Cerebellar nuclear complex (tissue), 1 donor: ENCODE measurements at places on chromosomes 16 and 17.

- no peak for DNase-seq
Observed at GRCh38 chr17:18226284-18226945, 980 bp downstream of the LLGL1 start.

DNA sequence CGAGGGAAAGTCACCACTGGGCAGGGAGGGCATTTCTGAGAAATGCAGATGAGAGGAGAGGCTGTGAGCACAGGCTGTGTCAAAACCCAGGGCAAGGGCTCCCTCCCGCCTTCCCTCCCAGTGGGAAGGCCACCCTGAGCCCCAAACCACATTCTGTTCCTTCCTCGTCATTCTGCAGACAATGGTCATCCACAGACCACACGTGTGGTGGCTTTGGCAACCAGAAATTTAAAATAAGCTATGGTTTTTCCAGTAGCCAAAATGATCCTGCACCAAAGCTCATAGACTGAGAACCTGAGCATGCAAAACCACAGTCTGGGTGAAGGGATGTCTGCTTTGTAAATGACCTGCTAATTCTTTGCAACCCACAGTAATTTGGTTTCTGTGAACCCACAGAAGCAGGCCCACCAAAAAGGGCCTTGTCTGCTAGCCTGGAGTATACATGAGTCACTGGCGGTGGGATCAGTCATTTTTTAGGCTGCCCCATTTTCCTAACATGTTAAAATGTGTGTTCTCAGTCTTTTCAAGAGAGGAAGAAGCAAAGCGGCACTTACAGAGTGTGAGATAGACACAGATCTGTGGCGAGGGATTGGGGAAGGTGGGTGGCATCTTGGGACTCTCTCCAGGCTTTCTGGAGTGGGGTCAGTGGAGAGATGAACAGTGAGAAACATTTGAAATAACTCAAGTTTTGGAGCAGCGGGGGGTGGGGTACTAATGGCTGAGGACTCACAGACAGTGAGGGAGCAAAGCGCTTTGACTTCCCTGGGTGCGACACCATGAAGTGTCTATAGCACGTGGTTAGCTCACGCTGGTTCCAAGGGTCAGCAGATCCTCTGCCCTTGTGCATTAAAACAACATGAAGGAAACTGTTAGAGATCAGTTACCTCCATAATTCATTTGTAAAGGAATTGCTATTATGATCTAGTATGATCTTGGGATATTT lies 20.5 kb downstream of the GRB7 start:
- no peak for DNase-seq

GRCh38 chr16:57118461-57119084 lies 26.2 kb downstream of the CPNE2 start:
- no peak for DNase-seq

GRCh38 chr17:68611353-68612208 lies 10.4 kb upstream of the FAM20A start:
- no peak for DNase-seq

DNA sequence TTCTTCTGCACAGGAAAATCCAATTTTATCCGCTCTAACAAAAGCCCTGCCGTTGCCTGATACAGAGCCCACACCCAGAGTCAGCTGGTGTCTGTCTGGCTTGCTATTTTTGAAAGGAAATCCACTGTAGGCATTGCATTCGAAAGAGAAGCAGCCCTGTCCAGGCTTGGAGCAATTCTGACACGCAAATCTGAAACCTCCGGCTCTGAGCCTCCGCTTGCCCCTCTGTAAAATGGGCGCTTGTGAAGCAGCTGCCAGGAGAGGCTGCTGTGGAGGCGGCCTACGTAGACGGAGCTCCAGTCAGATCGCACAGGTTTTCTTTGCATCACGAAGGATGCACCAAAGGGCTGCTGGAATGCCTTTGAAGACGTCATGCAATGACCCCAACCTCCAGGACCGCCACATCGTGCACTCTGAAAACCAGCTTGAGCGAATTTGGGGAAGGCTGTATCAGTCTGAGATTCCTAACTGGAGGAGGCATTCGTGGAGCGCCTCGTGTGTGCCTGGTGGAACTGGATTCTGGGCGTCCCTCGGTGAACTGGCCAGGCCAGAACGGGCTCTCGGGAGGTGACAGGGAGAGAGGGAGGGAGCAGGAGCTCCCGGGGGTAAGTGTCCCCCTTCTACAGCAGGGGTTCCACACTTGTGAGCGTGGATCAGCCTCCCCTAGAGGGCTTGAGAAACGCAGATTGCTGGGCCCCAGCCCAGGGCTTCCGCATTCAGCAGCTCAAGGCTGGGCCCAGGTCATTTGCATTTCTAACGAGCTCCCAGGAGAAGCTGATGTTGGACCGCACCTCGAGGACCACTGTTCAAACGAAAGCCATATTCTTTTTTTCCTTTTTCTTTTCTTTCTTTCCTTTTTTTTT lies 215.5 kb downstream of the MRTFB start:
- DNase-seq, result no peak
